Thymus (tissue), 14 donors: ENCODE measurements at places on chromosomes 2 and 18. TPM values are rescaled to one million over a fixed set of nuclear protein-coding genes. Genes with fewer than 3 reads are reported as not detected.

SPC25 gene
- total RNA-seq = 16.0 TPM

DSG2 gene
- total RNA-seq = 16.0 TPM

CDH19 gene
- 0.05 TPM for total RNA-seq

TTN gene
- 5.4 TPM for total RNA-seq

ASPRV1 gene
- total RNA-seq = 1.5 TPM

MALL gene
- total RNA-seq = 1.2 TPM

REG3G gene
- total RNA-seq = 0.09 TPM

G6PC2 gene
- not detected for total RNA-seq

GAL3ST2 gene
- total RNA-seq = 0.09 TPM

LIMS3 gene
- 0.94 TPM for total RNA-seq

APOB gene
- 0.09 TPM for total RNA-seq

RESP18 gene
- total RNA-seq = not detected

TAF1B gene
- total RNA-seq = 17.3 TPM

PCARE gene
- total RNA-seq = 0.09 TPM

UGT1A6 gene
- total RNA-seq = 1.1 TPM

RAB12 gene
- total RNA-seq = 17.8 TPM

MTX2 gene
- 32.2 TPM for total RNA-seq

BMP10 gene
- total RNA-seq = 0.14 TPM
